Right cardiac atrium (tissue), 5 donors: ENCODE measurements at places on chromosomes 4 and X. TPM values are rescaled to one million over a fixed set of nuclear protein-coding genes. Genes with fewer than 3 reads are reported as not detected.

Gene XG
- polyA plus RNA-seq = 0.43 TPM

Gene NR3C2
- 5.9 TPM for polyA plus RNA-seq

Gene DNAJB14
- 6.5 TPM for polyA plus RNA-seq

Gene BEND2
- 0.18 TPM for polyA plus RNA-seq

Gene FDCSP
- not detected for polyA plus RNA-seq

- DNase-seq = no peak
Observed at GRCh38 chrX:9440116-9440844, 24.6 kb upstream of the TBL1X start.

DNA sequence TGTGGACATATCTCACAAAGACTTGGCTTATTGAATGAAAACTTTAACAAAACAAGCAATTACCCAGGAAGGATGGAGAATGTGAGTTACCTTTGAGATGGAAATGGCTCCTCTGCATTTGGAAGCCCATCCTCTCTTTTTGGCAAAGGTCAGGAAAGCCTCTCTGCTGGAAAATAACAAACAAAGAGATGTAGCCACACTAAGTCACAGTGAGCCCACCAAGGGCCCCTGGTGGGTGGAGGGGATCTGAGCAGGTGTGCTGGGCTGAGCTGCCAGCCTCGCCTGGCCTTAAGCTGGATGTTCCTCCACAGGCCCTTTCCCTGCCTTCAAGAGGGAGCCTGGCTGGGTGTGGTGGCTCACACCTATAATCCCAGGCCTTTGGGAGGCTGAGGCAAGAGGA lies 269.2 kb downstream of the HNRNPD start:
- no peak for DNase-seq

DNA sequence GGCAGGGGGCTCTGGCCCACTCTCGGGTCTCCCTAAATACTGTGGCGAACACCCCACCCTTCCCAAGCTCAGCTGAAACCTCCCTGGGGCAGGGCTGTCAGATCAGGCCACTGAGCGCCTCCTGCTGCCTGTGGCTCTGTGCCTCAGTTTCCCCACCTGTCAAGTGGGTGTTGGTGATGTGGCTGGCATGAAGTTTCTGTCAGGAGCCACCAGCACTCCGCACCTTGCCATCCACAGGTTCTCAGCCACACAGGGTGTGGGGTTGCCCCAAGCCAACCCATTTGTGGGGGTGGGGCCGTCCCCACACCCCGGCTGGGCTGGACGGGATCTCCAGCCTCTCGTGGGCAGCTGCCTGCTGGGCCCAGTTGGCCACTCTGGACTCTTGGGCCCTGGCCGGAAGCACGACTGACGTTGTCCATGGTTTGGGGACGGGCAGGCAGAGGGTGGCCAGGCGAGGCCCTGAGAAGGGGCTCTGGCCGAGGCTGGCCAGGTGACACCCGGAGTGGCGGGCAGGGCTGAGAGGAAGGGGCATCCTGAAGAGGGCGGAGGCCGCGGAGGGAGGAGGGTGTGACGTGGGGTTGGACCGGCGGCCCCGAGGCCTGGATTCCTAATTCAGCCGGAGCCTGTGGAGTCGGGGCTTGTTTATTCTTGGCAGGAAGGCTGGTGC lies 5.5 kb upstream of the FGFR3 start:
- peak; percentile 72 for DNase-seq

DNA sequence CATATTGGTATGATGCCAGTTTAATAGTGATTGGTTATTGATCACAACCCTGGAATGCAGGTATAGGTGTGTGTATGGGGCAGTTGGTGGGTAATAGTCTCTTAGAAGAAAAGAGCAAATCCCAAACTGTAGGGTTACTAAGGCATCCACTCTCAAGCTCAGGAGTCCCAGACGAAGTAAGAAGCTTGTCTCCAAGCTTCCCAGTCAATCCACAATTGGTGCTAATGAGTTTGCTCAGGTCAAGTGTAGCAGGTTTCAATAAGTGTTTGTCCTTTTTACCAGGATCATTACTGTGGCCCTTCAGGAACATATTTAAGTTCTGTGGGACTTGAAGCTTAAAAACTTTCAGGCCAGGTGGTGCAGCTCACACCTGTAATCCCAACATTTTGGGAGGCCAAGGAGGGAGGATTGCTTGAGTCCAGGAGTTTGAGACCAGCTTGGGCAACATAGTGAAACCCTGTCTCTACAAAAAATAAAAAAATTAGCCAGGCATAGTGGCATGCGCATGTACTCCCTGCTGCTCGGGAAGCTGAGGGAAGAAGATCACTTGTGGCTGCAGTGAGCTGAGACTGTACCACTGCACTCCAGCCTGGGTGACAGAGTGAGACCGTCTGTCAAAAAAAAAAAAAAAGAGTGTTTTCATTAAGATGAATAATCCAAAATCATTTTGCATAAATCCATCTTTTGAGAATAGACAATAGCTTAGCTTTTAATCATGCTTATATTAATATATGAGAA lies 166.8 kb downstream of the UNC5C start:
- DNase-seq = no peak

GRCh38 chrX:106932492-106932923 lies 12.3 kb downstream of the CLDN2 start:
- no peak for DNase-seq

- DNase-seq = no peak
Observed at GRCh38 chr4:112916868-112917267, 132.6 kb upstream of the ANK2 start.

DNA sequence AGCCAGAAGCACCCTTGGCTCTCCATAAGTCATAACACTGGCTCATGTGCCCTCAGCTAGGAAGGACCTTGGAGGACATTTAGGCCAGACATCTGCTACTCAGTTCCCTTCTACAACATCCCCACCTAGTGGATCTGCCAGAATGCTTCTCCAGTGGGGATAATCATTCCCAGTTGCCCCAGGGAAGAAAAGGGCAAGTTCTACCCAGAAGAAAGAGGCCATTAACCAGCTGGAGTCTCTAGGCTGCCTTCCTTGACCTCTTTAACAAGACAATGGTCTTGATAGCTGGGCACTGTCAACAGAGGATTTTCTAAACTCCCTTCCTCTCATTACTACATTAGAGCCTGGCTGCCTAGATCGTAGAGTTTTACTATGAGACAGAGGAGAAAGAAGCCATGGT lies 42.0 kb downstream of the LGI2 start:
- no peak for DNase-seq

- DNase-seq = no peak
Observed at GRCh38 chr4:12956026-12956425, 528.1 kb downstream of the RAB28 start.

- DNase-seq = no peak
Observed at GRCh38 chrX:22445880-22446279, 173.2 kb downstream of the CBLL2 start.

DNA sequence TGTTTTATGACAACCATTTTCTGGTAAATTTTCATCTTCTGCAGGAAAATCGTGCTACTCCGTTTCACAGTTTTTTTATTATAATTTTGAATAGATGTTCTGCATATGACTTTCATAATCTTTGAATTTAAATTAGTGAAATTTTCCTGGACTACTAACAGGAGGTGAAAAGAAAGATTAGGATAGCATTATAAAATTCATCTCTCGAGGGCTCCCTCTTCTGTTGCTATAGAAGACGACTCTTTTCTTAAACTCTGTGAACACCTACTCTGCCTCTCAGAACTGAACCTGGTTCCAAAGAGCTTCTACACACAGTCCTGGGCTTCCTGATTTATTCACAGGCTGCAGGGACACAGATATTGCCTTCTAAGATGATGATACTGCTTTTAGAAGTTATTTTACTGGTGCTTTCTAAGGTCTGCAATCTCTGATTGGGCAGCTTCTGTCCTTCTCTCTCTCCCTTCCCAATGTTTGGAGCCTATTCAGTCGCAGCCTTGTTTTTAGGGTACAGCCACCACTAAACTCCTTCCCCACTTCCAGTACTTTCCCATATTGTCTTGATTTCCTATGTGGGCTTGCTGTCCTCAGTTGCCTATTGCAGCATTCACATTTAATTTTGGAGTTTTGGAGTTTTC lies 10.1 kb upstream of the SAP30 start:
- DNase-seq = no peak

DNA sequence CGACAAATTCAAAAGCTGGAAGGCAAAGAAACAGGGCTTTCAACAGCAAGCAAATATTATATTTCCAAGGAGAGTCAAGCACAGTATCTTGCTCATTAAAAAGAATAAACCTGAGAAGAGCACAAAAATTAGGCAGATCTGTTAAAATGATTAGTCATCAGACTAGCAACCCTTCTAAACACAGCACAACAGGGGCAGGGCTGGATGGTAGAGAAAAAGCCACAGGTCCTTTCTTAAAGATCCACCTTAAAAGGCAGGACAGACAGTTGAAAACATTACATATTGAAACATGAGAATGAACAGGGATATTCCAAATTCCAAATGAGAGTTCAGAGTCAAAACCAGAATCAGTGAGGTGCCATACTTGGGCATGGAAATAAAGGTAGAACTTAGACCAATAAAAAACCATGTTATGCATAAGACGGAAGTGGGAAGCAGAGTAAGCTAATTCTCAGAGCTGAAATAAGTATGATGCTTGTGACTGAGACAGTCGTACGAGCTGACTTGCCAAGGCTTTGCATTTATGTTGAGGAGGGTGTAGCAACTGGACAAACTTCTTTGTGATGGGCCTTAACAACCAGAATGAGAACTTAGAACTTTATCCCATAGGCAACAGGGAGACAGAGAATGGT lies 126.9 kb upstream of the FAM9B start:
- DNase-seq = no peak
